ENCODE measurements at places on chromosomes 2 and 18.

DNA sequence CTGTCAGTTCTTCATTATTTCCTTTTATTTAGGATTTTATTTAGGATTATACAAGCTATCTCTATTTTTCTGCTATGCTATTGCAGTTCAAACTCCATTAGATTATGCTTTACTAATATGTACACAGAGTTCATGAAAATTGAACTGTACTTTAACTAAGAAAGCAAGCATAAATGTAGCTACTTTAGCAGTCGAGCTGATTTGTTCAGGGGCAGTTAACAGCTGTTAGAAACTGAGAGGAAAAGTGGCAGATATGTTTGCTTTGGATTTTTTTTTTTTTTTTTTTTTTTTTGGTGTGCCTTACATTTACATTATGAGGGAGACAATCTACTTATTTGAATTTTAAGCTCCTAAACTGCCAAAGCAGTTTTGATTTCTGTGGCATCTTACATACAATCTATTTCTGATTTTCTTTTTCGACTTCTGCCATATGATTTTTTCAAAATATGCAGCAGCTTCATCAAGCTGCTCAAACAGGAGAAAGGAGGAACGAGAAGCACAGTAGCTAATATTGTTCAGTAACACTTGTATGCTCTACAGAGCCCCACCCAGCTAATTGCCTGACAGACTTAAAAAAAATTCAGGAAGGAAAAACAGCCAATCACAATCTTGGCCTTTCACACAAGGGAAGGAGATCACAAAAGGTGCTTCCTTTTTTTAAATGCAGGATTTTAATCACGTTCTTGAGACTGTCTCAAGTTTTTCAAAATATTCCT is 233.4 kb upstream of the SIX3 start:
- no peak for DNase-seq

DNA sequence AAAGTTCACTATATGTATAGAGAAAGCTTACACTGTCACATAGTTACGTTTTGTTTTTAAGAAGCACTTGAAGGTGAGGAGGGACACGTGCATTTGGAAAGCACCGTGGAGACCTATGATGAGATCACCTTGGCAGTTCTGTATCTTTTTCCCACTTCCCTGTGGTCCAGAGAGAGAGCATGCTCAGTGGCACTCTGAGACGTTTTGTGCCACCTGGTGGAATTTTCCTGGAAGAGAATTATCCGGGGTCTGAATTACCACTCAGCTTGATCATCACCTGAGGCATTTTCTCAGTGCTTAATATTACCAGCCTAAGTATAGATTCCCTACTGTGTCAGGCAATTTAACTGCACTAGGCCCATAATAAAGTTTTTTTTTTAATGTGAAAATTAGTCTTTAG is 469.4 kb upstream of the SMIM21 start:
- DNase-seq, result no peak

DNA sequence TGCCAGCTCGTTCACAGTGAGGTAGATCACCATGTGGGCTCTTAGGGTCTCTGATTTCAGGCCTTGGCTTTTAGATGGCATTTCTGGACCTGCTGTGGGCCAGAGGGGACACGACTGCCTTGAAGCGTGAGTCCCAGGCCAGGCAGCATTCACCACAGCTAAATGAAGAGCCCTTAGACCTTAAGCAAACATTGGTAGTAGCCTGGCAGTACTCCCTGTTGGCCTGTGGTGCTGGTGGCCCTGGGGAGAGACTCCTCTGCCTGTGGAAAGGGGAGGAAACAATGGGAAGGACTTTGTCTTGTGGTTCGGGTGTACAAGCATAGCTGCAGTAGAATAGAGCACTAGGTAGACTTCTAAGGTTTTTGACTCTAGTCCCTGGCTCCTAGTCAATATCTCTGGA is 456.0 kb upstream of the DCC start:
- DNase-seq, result no peak

DNA sequence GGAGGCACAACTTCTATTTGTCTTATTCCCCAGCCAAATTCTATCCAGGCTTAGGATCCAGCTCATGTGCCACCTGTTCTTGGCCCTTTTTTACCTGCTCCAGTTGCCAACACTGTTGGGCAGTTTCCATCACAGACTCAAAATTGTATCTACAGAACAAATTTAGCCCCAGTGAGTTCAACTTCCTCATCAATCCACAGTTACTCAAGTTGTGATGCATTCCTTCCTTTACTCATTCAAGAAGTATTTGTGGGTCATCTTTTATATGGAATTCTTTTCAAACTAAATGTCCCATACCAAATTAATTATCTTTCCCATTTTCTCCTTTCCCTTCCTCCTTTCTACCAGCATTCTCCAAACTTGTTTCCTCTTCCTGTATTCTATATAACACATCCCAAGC is 12.7 kb upstream of the DDX18 start:
- DNase-seq, result no peak

DNA sequence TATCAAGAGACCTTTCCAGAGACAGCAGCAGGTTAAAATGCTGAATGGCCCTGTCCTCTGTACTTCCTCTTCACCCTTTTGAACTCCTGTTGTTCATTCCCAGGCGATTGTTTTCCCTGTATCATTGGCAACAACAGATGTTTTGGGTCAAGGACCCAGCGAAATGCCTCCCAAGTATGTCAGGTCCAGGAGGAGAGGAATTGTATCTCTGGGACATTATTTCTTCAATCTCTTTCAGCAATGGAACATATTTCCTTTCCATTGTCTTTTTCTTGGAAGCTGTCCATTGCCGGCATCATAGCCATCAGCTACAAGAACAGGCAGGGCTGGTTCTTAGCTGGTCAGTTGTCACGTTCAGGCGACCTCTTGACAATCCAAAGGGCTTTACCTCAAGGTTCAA is 76.2 kb downstream of the NRP2 start:
- DNase-seq, result no peak

DNA sequence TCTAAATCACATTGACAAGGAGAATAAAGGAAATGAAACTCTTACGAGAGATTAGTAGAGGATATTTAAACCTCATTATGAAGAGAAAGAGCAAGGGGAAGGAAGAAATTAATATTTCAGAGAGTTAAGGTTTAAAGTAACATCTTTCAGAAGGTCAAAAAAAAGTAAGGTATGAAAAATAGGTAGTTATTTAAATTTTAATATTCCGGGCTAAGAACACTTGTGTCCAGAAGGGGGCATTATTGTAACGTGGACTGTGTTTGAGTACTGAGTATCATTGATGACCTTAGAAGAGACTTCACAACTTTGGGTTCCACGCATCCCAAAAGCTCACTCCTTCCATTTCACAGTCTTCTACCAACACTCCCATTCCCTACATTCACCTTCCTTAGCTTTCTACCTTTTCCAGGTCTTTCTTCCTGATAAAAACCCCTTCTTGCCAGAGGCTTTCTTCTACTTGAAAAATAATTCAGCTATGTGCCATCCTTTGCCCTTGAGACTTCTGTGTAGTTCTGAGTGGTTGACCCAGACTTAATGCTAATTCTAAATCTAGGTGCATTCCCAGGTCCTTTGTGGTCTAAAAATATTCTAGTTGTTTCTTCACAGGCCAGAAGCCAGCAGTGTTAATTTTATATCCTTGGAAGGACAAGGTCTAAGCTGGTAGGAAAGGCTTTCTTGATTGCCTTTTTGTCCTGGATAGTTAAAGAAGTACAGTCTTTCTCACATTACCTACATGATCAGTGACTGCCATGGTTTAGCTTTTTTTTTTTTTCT is 16.5 kb downstream of the DYNC1I2 start:
- DNase-seq, result no peak

- DNase-seq, result no peak
These were observed 71.0 kb upstream of the THUMPD2 start for GRCh38 chr2:39849982-39850526.

DNA sequence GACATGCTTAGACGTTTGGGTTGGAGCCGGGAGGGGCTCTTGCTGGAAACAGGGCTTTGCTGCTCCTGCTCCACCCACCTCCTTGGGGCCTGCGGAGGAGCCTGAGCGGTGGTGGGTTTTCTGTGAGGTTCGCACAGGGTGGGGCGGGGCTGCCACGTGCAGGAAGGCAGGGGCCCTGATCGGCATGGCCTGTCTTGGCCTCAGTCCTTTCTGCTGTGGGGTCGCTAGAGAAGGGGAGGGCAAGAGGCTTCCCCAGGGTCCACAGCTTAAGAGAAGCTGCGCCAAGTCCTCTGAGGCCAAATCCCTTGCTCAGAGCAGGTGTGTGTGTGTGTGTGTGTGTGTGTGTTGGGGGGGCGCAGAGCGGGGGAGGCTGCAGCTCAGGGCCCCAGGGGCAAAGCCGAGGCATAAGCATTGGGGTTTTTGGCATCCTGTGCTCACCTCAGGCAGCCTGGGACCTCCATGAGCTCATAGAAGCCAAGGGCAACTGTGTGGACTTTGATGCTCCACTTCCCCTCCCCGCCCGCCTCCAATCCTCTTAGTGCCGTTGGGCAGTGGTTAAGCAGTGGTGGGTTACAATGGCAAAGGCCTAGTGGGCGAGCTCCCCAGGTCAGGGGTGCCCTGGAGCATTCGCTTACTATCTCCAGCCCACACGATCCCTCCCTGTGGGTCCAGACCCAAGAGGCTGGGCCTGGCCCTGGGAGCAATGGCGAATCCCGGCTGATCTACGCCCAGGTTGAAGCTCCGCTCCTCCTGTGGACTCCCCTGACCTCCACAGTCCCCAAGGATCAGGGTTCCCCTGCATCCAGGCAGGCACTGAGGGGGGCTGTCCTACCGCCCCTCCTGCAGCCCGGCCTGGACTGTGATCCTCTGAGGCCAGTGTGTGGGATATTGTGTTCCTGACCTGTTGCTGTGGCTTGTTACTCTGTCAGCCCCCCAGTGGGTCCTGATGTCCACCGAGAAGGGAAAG is 28.9 kb downstream of the TOGARAM2 start:
- DNase-seq, result no peak

DNA sequence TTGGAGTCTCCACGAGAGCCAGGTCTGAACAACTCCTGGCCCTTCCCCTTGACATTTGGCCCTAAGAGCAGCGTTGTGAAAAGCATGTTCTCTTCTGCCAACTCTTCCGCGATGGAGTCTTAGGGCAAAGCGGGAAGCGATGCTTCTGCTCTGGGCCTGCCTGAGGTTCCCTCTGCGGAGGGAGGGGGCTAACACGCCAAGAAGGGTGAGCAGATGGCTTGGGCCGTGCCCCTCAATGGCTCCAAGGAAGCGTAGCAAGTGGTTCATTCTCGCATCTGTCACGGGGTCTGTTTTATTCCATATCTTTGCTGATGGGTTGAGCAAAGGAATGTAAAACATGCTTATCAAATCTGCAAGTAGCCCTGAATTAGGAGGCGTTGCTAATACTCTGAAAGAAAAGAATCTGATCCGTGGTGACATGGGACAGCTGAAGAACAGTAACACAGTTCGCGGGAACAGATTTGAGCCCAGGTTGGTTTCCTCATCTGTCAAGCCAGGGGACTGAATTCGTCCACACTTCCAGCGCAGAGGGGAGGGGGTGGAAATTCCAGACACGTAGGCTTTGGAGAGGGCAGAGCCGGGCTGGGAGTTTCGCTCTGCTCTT is 38.0 kb downstream of the DNMT3A start:
- no peak for DNase-seq

- DNase-seq, result no peak
These were observed 389.1 kb downstream of the NYAP2 start for GRCh38 chr2:225788571-225789094.

DNA sequence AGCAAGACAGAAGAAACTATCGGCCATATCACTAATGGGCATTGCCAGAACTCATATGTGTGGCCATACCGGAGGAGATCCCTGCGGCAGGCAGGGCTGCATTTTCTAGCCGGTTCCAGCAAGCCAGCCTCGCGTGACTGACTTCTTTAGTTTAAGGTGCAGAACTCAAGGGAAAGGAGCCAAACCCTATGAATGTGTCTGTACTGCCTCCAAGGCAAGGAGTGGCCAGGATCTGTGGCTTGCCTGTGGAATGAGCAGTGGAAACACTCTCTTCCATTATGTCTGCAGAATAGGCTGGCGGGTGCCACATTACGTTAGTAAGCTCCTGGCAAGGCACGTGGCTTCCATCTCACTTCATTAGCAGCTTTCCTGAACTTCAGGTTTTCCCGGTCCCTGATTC is 137.6 kb downstream of the ATL2 start:
- DNase-seq, result no peak

DNA sequence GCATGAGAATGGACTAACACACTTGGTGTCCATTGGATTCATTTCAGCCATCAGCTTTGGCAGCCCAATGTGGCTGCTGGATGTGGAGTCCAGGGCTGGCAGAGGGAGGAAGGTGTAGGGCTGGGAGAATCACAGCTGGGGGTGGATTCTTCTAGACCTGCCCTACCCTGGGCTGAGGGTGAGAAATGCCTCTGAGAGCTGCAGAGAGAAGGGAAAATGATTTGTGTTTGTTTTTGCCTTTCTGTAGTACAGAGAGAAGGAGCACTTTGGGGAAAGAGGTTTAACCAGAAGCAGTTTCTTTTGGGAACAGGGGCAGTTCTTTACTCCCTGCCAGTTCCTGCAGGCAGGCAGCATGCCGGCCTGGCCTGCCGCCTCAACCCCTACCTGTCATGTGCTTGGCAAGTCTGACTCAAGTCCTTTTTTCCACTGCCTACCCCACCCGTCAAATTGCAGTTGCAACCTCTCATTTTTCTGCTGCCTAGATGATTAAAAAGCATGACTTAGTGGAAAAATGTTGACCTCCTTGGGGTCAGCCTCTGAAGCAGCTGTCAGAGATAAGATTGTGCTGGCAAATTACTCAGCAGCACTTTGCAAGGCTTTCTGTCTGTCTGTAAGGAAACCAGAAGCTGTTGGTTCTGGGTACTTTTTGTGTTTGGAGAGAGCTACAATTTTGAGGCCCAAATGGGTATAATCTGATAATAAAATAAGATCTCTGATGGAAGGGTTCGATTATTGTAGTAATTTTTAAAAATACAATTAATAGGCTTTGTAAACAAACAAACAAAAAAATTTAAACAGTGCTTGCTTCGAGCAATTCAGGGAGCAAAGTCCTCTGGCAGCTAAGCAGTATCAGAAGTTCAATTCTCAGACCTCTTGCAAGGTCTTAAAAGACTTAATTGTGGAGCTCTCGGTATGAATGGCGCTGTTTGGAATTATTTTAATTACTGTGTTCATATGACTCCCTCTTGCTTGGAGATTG is 21.7 kb downstream of the LBH start:
- DNase-seq, result no peak

- DNase-seq, result no peak
These were observed 267.3 kb downstream of the TCF4 start for GRCh38 chr18:55320424-55321264.

GRCh38 chr2:96874198-96874831 is 4.4 kb upstream of the SEMA4C start:
- DNase-seq, result no peak

- DNase-seq, result no peak
These were observed 117.2 kb downstream of the CCDC102B start for GRCh38 chr18:68915061-68915460.

- DNase-seq, result no peak
These were observed 398.4 kb downstream of the METTL4 start for GRCh38 chr18:2172881-2173280.

- no peak for DNase-seq
These were observed 562.8 kb downstream of the TNS1 start for GRCh38 chr2:217440000-217440399.

DNA sequence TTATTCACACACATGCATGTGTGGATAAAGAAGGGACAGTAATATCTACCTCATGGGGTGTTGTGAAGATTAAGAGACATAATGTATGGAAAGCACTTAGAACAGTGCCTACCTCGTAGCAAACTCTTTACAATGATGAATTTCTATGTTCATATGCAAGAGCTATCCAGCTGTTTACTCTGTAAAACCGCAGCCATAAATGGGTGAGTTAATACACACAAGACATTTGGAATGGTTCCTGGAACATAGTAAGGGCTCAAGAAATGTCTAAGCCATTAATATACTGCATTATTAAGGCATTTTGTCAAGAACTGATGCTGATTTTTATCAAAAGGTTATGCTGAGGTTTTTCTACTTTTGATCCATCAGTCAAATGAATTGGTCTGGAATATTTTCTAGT is 1076.2 kb downstream of the TSN start:
- DNase-seq, result no peak

GRCh38 chr2:160968183-160968582 is 192.0 kb upstream of the TANK start:
- DNase-seq, result no peak

Data from T-helper 1 cell (primary cell).